ENCODE measurements at places on chromosomes 2 and 18.

DNA sequence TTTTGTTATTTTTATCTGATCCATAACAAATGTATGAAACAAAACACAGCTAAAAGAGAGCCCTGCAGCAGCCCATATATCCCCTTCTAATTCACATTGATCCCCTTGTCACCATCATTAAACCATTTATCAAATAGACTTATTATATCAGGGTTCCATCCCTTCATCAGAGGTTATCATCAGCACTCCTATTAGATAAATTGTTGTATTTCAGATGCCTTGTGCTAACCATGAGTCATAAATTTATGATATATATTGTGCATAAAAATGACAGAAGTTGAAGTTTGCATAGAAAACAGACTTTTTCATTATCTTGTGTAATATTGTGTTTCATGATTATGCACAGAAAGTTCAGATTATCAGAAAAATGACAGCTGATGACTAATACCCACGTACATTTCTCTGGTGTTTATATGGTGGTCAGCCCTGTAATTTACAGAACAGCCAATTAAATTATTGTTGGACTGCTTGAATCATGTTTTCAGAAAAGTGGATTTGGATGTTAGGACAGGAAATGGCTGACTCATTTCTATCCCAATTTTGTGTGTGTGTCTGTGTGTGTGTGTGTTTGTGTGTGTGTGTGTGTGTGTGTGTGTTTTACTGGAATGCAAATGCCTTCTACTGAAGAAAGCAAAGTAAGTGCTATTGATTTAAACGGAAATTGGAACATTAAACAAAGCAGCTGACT, 80.9 kb downstream of the PPP1R1C start:
- peak; percentile 89 for DNase-seq

- DNase-seq: no peak
Observed at GRCh38 chr2:171083451-171083850, 77.2 kb downstream of the TLK1 start.

GRCh38 chr2:55887901-55888624, 35.5 kb downstream of the EFEMP1 start:
- peak; percentile 91 for DNase-seq

DNA sequence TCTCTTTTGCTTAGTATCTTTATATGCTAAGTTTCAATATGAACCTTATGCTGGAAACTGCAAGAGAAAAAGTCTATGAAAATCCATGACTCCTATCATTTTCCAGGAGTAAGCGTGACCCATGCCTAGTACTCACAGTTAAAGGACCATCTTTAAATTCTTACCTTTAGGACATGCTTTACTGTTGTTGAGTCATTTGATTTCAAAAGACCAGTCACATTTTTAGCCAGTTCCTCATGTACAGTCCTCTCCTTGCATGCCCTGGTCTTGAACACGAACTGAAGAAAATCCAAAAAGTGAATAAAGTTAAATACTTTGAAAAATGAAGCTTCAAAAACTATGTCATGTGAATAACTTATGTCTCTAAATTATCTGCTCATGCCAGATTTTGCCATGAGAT, 117.8 kb upstream of the CCDC195 start:
- peak; percentile 33 for DNase-seq

GRCh38 chr2:8822218-8822617, 15.2 kb downstream of the KIDINS220 start:
- peak; percentile 20 for DNase-seq

- DNase-seq: peak; percentile 51
Observed at GRCh38 chr18:46333431-46334135, 229.4 kb downstream of the HAUS1 start.

- DNase-seq: peak; percentile 90
Observed at GRCh38 chr2:12819103-12819475, 102.4 kb downstream of the TRIB2 start.

DNA sequence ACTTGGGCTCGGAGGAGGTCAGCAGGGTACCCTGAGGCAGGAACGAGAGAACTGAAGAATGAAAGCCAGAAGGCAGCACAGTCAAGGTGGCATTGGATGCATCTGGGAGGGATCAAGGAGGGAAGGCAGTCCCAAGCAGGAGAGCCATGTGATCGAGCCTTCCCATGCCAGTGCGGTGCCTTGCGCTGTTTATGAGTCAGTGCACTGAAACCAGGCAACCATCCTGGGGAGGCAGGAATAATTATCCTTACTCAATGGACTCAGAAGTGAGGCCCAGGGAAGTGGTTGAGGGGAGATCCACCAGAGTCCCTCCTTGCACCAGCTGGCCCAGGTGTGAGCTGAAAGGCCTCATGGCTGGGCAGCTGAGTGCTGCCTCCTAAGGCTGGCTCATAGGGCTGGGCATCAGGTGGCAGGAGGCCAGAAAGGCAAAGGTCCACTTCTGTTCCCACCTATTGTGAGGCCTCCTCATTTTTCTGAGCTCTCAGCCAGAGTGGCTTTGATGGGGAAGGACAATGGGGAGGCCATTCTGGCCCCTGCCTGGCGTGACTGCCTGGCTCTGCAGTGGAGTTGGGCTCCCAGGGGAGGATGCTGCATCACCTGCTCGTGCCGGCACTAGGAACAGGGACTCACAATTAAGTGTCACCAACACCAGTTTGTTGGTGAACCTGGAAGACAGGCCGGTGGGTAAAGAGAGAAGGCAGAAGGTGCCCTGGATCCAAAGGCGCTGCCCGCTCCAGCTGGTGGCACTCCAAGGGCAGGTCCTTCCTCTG, 82.3 kb downstream of the TFCP2L1 start:
- DNase-seq: no peak

GRCh38 chr2:99689145-99689742, 199.4 kb upstream of the REV1 start:
- no peak for DNase-seq

Measured in foreskin keratinocyte (primary cell).